Naive thymus-derived CD4-positive, alpha-beta T cell (primary cell): ENCODE measurements at places on chromosomes 4 and X.

DNA sequence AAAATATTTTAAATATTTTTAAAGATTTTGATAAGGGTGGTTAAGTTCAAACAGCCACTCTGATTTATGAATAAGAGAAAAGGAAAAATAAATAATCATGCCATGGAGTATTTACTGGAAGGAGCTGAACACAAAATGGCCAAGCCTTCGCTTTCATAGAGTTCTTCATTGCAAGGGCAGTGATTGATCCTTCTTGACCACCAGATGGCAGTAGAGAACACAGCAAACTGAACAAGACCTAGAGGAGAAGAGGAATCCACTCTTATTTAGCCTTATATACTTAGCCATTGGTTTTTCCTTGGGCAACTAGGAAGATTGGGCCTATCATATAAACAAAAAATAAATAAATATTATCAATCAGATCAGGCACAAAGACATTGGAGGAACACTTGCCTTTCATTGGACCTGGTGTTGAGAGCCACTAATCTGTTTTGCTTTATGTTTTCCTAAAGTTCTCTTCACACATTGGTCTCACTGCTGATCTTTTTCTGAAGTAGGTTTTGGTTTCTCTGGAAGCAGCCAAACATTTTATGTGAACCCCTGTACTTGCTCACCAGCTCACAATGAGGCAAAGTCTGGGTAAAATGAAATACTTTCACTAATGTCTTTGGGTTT, 58.1 kb upstream of the PARM1 start:
- DNase-seq = peak; percentile 40

- DNase-seq = no peak
Measured at GRCh38 chr4:34643476-34643875, 1600.8 kb downstream of the ARAP2 start.

DNA sequence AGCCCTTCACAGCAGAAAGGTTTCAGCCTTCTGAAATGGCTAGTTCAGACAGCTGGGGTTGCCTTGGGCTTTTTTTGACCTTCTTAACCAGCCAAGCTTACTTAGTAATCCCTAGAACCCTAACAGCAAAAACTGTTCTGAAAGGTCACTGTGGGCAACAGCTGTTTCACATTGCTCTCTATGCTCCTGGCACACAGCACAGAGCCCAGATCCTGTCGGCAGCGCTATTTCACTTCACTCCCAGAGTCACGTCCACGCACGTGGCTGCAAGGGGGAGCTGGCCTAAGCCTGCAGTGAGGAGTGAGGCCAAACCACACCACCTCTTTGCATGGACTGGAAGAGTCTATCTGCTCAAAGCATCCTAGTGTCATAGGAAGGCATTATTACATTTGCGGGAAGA, 32.0 kb upstream of the STS start:
- DNase-seq = no peak

DNA sequence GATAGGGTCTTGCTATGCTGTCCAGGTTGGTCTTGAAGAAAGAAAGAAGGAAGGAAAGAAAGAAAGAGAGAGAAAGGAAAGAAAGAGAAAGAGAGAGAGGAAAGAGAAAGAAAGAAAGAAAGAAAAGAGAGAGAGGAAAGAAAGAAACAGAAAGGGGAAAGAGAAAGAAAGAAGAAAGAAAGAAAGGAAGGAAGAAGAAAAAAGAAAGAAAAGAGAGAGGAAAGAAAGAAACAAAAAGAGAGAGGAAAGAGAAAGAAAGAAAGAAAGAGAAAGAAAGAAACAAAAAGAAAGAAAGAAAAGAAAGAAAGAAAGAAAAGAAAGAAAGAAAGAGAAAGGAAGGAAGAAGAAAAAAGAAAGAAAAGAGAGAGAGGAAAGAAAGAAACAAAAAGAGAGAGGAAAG, 95.8 kb upstream of the SHOX start:
- no peak for DNase-seq
